Endodermal cell (in vitro differentiated cells): ENCODE measurements at places on chromosomes 12 and 14. TPM values are rescaled to one million over a fixed set of nuclear protein-coding genes. Genes with fewer than 3 reads are reported as not detected.
A peak's percentile ranks its signal among the peaks of the same experiment; 100 is the strongest.

DNA sequence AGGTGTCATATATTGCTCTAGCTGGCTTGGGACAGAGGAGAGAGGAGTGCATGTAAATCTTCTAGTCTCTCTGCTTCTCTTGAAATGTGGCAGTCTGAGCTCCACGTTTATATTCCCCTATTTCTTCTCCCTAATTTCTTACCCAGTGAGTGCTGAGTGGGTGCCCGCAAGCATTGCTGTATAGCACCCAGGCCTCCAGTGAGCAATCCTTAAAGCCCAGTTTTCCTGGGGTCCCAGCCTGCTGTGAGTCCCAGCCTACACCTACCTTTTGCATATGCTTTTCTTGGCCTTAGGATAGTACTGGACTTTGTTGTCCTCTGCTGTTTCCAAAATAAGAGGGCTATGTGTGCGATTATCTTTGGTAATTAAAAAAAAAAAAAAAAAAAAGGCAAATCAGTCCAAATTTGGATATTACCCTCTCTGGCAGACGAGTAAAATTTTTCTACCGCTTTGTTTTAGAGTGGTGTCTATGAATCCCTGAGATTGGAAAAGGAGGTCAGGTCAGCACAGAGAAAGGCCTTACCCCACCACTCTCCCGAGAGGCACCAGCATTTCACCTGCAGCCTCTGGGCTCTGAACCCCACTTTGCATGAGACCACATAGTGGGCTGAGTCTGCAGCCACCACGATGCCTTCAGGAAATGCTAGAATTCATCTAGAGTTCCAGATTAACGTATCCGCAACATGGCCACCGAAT, 1.1 kb downstream of the MGST1 start:
- peak; percentile 59 for DNase-seq

- no peak for DNase-seq
These were observed 6.5 kb downstream of the WNT5B start for GRCh38 chr12:1635301-1636095.

GRCh38 chr12:70549340-70550179, 87.7 kb downstream of the PTPRB start:
- DNase-seq: peak; percentile 14

DNA sequence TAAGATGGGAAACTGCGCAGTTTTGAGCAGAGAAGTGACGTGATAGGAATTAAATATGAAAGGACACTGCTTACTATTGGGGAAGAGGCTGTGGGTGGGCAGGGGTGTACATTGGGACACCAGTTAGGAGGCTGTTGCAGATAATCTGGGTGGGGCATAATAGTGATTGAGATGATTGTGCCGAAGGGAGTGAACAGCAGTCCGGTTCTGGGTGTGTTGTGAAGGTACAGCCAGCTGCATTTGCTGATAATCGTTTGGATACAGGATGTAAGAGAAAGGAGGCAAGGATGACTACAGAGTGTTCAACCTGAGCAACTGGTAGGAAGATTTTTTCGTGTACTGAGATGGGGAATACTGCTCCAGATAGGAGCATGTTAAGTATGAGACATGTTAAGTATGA, 205.2 kb upstream of the NEDD1 start:
- no peak for DNase-seq

DNA sequence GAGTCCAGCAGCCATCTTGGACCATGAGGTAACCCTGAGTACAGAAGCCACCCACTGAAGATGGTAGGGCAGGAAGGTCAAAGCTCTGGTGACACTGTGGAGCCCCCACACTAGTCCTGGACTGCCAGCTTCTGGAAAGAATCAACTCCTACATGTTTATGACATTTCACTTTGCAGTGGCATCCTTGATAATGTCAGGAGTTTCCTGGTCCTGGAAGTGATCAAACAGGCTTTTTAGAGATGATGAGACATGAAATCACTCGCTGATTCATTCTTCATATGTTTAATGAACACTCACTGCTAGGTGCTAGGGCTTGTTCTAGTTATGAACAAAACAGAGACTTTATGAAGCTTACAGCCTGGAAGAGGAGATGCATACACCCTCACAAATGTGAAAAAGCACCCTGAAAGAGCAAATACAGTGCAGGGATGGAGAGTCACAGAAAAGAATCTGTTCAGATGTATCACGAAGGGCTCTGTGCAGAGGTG, 15.8 kb upstream of the HNF1A start:
- DNase-seq: no peak

GRCh38 chr12:38983117-38983571, 77.8 kb upstream of the CPNE8 start:
- DNase-seq: no peak

- no peak for DNase-seq
These were observed 85.5 kb downstream of the TESC start for GRCh38 chr12:117013726-117014125.

DNA sequence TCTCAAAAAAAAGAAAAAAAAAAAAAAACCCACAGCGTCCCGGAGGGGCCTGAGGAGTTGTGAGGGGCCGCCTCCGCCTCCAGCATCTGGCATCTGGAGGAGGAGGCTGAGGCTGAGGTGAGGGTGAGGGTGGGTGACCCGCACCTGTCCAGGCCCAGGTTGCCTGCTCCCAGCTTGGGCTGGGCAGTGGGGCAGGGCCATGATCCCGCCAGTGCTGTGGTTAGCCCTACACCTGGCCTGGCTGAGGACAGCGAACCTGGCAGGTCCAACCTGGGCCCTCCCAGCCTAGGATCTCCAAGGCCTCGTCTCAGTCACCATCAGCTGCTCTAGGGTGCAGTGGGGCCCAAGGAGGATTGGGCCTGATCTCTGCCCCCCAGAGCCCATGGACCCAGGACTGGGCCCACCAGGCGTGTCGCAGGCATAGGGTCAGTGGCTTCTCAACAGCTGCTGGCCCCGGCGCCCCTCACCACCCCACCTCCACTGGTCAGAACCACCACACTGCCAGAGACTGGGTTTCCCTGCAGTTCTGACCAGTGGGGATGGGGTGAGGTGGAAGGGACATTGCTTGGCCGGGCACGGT, 36.3 kb upstream of the RCOR1 start:
- DNase-seq: peak; percentile 41

- peak; percentile 73 for DNase-seq
These were observed 14.4 kb upstream of the TUNAR start for GRCh38 chr14:95862243-95862642.

GRCh38 chr14:101397206-101397605, 164.1 kb upstream of the DIO3 start:
- no peak for DNase-seq

- peak; percentile 97 for DNase-seq
These were observed 14.7 kb upstream of the TEAD4 start for GRCh38 chr12:2944401-2945047.

DNA sequence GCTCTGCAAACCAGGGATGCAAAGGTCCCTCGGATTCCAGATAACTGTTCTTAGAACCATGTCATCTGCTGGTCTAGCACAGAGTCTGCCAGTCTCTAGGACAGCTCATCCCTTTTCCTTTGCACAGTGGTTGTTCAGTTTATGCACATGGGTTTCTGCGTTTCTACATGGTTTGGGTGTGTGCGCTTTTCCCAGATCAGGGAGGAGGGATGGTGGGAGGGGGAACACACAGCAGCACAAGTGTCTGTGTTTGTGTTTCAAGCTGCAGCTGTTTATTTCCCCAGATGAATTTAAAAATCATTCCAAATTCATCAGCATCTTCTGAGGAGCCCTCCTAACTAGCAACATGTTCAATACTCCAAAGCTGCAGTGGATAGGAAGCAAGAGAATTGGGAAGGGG, 45.4 kb downstream of the ANO2 start:
- peak; percentile 28 for DNase-seq

DNA sequence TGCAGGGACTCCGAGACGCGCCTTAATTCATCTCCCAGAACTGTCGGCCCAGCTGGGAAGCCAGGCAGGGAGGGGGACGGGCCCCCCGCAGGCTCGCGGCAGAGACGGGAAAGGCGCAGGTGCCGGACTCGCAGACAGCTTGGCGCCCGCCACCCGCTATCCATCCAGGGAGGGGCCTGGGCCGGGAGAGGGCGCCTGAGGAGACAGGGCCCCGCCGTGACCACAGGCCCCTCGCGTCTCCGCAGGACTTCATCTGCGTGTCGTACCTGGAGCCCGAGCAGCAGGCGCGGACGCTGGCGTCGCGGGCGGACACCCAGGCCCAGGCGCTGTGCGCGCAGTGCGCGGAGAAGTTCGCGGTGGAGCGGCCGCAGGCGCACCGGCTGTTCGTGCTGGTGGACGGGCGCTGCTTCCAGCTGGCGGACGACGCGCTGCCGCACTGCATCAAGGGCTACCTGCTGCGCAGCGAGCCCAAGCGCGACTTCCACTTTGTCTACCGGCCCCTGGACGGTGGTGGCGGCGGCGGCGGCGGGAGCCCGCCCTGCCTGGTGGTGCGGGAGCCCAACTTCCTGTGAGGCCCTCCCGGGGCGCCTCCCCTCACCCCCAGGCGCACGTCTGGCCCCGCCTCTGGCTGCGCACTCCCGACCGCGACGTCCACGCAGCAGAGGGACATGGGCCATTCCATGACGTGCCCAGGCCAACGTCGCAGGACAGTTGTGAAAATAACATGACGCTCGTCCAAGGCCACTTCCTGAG, 60.6 kb downstream of the LGMN start:
- DNase-seq: peak; percentile 79

GRCh38 chr12:30457621-30458289, 237.9 kb downstream of the IPO8 start:
- no peak for DNase-seq

GRCh38 chr14:20657216-20658211, 16.0 kb upstream of the OR6S1 start:
- peak; percentile 96 for DNase-seq

GRCh38 chr12:108312693-108313189, 26.4 kb downstream of the CMKLR1 start:
- DNase-seq: no peak

DNA sequence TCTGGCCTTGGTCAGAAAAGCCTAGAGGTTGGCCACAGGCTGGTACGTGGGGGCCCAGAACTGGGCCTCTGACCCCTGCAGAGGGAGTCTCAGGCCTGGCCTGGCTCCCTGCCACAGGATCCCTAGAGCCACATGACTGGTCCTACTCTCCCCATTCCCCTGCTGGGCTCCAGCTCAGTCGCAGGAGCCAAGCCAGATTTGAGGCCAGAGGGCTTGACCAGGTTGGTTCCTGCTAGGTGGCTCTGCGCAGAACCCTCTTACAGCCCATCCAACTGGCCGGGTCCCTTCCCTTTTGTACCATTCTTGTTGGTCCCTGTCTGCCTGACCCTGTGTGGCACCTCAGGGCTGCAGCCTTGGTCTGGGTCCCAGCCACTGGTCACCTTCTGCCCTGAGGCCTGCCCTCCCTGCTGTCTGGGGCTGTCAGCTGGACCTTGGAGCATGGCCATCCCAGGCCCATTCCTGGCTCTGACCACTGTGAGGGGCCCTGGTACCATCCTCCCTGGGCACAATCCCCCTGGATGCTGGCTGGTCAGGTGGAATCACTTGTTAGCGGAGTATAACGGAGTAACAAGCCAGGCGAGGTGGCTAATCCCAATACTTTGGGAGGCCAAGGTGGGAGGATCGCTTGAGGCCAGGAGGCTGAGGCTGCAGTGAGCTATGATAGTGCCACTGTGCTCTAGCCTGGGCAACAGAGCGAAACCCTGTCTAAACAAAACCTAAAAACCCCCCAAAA, 22.9 kb upstream of the PPP1R13B start:
- no peak for DNase-seq

DNA sequence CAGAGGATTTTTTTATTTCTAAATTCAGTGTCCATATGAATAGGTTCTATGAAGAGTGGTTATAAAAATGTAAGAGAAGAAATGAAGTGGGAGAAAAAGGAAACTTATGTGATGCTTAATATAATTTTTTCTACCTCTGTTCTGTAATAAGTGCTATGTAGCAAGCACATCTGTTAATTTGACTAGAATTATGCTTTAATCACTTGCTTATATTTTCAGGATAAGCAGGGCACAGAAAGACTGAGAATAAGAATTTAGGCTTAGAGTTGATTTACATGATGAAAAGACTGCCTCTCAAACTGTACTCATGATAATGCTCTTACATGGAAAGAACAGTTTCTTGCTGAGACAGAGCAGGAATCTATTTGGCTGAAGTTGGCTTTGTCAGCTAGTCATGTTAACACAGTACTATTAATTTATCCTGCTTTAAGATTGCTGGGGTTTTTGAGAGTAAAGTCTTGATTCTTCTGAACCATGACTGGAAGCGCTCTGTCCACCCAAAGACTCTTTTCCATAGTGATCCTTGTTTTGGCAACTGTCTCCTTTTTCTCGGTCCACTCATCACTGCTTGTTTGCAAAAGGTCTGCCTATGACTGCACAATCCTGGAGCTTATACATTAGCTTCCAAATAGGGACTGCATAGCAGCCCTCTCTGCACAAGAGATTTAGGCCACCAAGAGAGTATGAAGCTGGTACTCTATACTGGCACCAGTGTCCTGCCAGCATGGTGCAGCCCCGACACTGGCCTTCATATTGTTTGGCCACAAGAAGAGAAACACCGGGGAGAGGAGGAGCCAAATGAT, 98.8 kb downstream of the AKAP6 start:
- DNase-seq: no peak

- no peak for DNase-seq
These were observed 83.7 kb upstream of the PCNX4 start for GRCh38 chr14:60008042-60008441.

- no peak for DNase-seq
These were observed 4.6 kb upstream of the UNC119B start for GRCh38 chr12:120705618-120706017.

GRCh38 chr12:94290353-94290752, 142.0 kb downstream of the PLXNC1 start:
- DNase-seq: peak; percentile 70

GRCh38 chr12:12807970-12808702, 5.0 kb upstream of the DDX47 start:
- DNase-seq: no peak

DNA sequence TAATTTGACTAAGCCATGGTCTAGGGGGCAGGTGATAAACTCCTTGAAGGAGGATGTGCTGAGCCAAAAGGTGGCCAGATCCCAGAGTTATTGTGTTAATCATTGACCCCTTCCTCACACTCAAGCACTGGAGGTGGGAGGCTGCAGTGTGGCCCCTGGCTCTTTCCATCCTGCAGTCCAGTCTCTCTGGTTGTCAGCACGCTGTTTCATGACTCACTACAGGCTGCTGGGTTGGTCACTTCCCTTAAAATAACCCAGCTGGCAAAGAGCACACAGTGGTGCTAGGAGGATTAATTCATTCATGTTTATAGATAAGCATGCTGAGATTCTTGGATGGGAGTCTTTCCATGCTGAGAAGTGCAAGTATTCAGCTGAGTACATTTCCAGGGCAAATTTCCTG, 228.9 kb downstream of the ANO2 start:
- no peak for DNase-seq

RIMBP2 gene
- 2.8 and 3.4 TPM in 2 replicates for total RNA-seq

NKX2-1 gene
- total RNA-seq: 0.34 and 0.62 TPM in 2 replicates

KRT6B gene
- not detected in 2 replicates for total RNA-seq

TSPAN19 gene
- total RNA-seq: not detected in 3 replicates

LHX5 gene
- total RNA-seq: 0.18 to 0.73 TPM (median 0.29 TPM) in 3 replicates

TMEM30B gene
- total RNA-seq: 6.7 to 13.4 TPM (median 11.4 TPM) in 3 replicates

KLRG1 gene
- total RNA-seq: 2.8 and 3.1 TPM in 2 replicates

SLC25A47 gene
- total RNA-seq: not detected in 3 replicates

ELK3 gene
- total RNA-seq: 18.1 and 18.2 TPM in 2 replicates

ADGRD1 gene
- total RNA-seq: 2.1 to 3.4 TPM (median 2.9 TPM) in 3 replicates

OR4K1 gene
- not detected in 2 replicates for total RNA-seq

LIMA1 gene
- total RNA-seq: 20.1 to 32.7 TPM (median 25.5 TPM) in 3 replicates

USP44 gene
- total RNA-seq: 8.7 to 19.7 TPM (median 17.5 TPM) in 3 replicates
